NCI-H2171 treated with DMSO at 0.1 percent for 48 hours (cell line): ENCODE measurements at places on chromosomes 5 and 9.
A peak's percentile ranks its signal among the peaks of the same experiment; 100 is the strongest.

DNA sequence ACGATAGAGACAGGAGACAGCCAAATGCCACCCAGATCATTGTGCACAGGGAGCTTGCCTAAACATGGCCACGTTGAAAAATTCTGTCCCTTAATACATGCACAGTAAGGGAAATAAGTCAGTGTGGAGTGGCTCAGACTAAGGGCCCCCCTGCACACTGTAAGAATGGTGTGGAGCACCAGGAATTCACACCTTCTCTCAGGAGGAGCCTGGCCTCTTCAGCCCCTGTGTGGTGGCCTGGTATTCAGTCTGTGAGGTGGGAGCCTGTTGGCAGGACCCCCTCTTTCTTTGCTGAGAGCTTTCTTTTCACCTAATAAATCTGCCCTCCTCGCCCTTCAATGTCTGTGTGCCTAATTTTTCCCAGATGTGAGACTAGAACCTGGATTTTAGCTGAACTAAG, 66.1 kb upstream of the RASGRF2 start:
- DNase-seq: no peak

DNA sequence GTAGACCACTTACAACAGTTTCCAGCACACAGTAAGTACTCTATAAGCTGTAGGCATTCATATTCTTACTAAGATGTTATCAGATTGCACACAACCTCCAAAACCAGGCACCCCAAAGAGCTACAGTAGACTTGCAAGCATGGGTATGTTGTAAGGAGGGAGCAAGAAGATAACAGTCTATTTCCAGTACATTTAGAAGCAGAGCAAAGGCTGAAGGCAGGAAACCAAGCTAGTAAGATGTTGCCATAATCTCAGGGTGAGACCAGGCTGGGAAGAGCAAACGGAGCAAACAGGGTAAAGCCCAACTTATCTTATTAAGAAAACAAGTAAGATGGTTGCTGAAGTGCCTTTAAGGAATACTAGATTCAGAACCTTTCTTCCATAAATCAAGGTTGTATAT, 161.1 kb downstream of the GLIS3 start:
- no peak for DNase-seq

DNA sequence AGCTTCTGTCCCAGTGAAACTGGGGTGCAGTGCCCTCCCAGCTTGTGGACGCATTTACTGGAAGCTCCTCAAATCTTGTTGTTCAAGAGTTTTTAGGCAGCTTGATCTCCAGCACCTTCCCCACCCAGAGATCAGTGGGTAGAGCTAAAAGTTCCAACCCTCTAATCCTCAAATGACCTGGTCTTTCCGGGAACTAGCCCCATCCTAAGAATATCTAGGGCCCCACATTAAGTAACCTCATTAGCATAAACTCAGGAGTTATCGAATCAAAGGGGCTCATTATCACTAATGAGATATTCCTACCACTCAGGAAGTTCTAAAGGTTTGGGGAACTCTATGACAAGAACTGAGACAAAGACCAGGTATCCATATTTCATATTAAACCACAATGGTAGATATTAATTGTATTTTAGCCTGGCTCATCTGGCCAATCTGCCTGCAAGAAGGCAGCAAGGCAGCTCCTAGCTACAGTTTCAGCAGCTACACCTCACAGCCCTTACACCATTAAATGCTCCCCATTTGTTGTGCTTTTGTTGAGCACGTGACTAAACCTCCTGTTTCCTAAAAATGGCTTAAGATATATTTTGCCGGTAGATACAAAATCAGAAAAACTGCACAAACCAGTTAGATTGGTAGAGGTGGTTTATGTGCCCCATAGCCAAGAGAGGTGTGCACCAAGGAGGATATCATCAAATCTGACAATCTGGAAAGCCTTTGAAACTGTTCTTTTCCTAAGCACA, 24.6 kb upstream of the SLC22A5 start:
- DNase-seq: no peak

DNA sequence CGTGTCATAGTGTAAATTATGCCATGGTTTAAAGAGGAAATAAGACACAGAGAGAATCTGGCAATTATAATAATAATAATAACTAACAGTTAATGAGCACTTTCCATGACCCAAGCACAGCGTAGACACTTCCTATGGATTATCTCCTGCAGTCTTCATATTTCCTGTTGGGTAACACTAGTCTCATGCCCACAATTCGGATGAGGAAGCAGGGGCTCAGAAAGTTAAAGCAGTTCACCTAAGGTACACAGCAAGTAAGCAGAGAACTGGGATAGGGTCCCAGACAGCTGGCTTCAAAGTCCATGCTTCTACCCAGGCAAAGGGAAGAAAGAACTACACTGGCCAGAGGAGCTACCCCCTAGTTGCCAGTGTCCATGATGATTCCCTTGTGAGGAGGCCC, 27.9 kb upstream of the TGFBI start:
- no peak for DNase-seq

DNA sequence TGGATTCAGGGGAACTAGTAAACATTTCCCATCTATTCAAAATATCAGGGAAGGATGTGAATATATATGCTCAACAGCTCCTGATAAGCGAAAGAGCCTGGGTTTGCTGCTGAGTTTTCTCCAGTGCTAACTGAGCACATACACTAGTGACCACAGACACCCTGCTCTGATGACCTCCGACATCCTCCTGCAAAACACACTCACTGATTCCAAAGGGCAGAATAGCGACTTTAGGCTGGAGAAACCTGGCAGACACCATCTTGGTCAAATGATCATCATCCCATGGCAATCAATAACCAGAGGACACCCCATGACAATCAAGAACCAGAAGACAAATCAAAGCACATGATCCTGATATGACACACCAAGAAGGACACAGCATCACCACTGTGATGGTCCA, 9.2 kb upstream of the GADD45G start:
- no peak for DNase-seq

DNA sequence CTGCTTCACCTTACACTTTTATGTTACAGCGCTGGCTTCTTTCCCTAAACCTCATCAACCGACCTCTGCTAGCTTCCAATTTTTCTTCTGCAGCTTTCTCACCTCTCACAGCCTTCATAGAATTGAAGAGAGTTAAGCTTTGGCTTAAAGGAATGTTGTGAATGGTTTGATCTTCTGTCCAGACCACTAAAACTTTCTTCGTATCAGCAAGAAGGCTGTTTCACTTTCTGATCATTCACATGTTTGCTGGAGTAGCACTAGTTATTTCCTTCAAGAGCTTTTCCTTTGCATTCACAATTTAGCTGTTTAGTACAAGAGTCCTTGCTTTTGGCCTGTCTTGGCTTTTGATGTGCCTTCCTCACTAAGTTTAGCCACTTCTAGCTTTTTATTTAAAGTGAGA, 49.5 kb downstream of the NR3C1 start:
- no peak for DNase-seq

- DNase-seq: no peak
These were observed 23.0 kb downstream of the AUH start for GRCh38 chr9:91338681-91339080.

DNA sequence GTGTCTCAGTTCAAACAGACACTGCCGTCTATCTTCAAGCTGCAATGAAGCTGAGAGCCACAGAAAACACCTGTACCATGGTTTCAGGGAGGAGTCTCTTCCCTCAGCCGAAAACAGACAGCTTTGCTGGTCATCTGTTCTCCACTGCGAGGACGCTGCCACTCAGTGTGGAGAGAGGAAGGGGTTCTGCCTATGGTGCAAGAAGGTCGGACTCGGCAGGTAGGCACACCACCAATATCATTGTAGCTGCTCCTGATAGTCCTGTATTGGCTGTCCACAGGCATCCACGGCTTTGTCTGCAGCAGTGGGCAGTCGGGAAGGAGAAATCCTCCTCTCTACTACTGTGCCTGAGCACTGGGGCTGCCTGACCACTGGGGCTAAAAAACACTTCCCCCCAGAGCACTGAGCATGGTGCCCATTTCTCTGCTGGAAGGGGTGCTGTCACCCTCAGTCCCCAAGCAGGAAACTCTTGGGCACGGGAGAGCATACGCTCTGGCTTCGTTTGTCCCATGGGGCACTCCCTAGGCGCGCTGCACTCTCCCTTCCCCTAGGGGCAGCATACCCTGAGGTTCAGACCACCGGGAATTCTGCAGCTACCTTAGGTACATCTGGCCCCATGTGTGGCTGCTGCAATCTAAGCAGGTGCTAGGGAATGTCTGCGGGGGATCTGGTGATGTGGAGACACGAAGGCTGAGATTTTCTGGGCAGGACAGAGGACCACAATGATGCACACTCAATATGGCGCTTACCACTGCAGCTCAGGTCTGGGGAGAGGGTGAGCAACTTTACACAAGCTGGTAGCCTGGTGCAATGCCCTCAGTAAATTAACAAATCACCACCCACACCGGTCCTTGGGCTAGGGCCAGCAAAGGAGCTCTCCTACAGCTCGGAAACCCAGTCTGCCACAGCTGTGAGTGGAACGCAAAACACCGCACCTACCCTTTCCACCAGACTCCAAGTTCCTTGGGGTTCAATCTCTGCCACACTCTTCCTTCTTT, 880.9 kb upstream of the SEMA6A start:
- no peak for DNase-seq

GRCh38 chr5:156560002-156560401, 233.0 kb downstream of the SGCD start:
- DNase-seq: peak; percentile 29

- no peak for DNase-seq
These were observed 21.5 kb downstream of the CWC27 start for GRCh38 chr5:64790210-64790609.

GRCh38 chr9:35367451-35367850, 122.5 kb upstream of the RUSC2 start:
- no peak for DNase-seq
